Stimulated activated CD8-positive, alpha-beta memory T cell treated with anti-CD3 and anti-CD28 coated beads, Interleukin-2, amount 100 ng/mL, for 1 hour (primary cell): ENCODE measurements at places on chromosomes 5 and 9.

GRCh38 chr5:2205596-2206226 is 323.0 kb upstream of the IRX4 start:
- no peak for DNase-seq

- no peak for DNase-seq
Measured at GRCh38 chr5:142661143-142661542, 24.7 kb downstream of the FGF1 start.

DNA sequence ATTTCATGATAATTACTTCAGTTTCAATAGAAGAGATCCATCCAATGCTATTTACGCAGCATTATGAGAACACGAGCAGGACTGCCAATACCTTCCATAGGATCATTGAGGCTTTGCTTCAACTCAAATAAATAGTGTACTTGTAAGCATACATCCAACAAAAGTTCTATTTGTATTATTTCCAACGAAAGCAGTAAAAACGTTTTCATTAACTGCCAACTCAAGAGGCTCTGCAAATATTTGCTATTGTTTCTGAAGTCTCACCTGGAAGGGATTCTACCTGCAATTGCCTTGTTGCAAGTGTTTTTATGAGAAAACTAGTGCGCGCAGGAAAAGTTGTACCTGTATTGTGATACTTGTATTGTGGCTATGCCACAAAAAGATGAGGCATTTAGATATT is 11.0 kb upstream of the GNPDA1 start:
- DNase-seq = no peak

- DNase-seq = no peak
Measured at GRCh38 chr5:146034127-146034526, 71.2 kb downstream of the PLAC8L1 start.

DNA sequence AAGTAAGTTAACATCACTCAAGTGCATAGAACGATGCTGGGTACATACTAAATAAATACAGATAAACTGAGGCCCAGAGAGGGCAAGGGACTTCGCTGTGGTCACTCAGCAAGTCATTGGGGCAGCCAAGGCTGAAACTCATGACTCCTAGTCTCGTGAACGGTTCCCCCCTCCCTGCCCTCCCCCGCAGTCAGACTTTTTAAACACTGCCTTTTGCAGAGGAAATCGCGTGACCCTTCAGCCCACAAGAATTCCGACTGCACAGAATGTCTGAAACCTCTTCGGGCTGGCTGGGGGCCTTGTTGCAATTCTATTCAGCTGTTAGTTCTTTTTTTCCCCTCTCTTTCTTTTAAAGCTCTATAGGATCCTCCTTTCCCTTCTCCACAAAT is 28.1 kb downstream of the NEK6 start:
- peak; percentile 16 for DNase-seq

DNA sequence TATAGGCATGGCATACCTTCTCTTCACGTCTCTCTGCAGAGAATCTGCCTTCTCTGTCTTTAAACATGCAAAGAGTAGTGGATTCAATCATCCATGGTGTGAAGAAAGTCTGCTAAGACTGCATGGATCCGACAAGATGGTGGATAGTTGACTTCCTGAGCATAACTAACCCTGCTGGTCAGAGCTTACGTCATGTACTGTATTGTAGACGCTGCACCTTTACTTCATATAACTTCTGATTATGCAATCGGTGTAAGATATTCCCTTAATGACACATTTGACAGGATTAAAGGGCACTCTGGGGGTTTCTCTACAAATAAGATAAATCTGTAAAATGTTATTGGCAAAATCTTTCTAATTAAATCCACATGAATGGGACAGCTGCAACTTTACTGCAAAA is 240.3 kb upstream of the NREP start:
- no peak for DNase-seq

- DNase-seq = no peak
Measured at GRCh38 chr5:172162323-172162986, 25.6 kb downstream of the STK10 start.

DNA sequence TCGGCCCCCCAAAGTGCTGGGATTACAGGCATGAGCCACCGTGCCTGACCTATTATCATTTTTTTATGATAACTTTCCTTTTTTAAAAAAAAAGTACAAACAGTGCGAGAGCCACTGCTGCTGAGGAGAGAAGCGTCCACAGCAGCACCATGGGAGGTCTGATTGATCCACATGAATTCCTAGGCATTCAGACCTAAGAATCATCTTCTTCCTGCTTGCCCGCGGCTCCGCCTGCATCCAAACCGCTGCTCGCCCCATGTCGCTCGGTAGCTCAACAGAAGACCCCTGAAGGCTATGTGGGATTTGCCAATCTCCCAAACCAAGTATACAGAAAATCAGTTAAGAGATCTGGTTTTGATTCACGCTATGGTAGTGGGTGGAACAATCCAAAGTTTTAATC is 102.0 kb downstream of the GABBR2 start:
- no peak for DNase-seq
